ENCODE measurements at places on chromosomes 7 and 10.

- DNase-seq, result peak; percentile 42
These were observed 35.9 kb upstream of the CACNB2 start for GRCh38 chr10:18104223-18104872.

DNA sequence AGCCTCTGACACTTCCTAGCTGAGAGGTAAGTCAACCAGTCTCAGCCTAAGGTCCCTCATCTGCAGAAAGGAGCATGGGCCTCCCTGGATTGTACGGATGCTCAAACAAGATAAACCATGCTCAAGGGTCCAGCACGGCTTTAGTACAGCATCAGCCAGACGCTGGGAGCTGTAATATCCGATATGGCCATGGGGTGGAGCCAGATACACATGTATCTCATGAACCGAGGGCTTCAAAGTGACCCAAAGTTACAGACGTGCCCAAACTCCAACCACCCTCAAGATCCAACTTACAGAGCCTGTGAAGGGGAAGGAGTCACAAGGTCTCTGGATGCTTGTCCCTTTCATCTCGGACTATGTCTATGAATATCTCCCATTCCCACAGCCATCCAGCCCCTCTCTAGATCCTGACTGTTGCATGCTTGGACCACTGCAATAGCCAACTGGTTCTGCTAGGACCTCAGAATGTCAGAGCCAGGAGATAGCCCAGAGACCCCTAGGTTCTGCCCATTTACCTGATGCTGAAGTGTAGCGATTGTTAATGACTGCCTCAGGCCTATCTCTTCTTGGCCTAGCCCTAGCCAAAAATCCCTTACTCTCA lies 142.4 kb downstream of the SH3PXD2A start:
- DNase-seq, result peak; percentile 70

DNA sequence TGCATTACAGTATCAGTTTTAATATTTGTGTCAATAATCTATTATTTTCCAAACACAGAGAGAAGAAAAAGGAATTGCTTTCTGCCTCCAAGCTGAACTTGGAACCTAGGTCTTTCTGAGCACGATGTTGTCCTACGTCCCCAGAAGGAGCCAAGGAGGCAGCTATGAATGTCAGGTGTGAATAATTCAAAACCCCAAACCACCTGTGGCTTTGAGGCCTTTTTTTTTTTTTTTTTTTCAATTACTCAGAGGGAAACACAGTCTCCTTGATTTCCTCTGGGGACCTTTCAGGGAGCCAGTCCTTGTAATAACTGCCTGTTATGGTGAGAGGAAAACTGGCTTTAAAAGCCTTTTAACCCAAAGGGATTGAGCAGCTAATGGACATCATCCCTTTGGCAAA lies 8.3 kb downstream of the GPR85 start:
- no peak for DNase-seq

- no peak for DNase-seq
These were observed 504 bp upstream of the TRRAP start for GRCh38 chr7:98877692-98878364.
